ENCODE measurements at places on chromosomes 6 and 20. TPM values are rescaled to one million over a fixed set of nuclear protein-coding genes. Genes with fewer than 3 reads are reported as not detected.
A peak's percentile ranks its signal among the peaks of the same experiment; 100 is the strongest.

- no peaks in the 10 kb centered on the region for H3K4me1 ChIP-seq
- DNase-seq, result no peak
- H3K27me3 ChIP-seq, result no peaks in the 10 kb centered on the region
- H3K4me3 ChIP-seq, result no peak overlapping the region
Measured at GRCh38 chr6:13117570-13117969, 210.8 kb downstream of the TBC1D7 start.

GRCh38 chr20:58224097-58224496 is 4.4 kb downstream of the ANKRD60 start:
- H3K36me3 ChIP-seq, result no peaks in the 10 kb centered on the region
- no peak overlapping the region for H3K27ac ChIP-seq
- no peaks in the 10 kb centered on the region for H3K4me1 ChIP-seq
- no peak overlapping the region for H3K4me3 ChIP-seq
- DNase-seq, result no peak
- H3K27me3 ChIP-seq, result peaks cover 10% of the 10 kb centered on the region

- H3K4me3 ChIP-seq, result no peak overlapping the region
- H3K27me3 ChIP-seq, result no peaks in the 10 kb centered on the region
- no peaks in the 10 kb centered on the region for H3K36me3 ChIP-seq
- no peaks in the 10 kb centered on the region for H3K4me1 ChIP-seq
- DNase-seq, result no peak
Measured at GRCh38 chr20:58956078-58956477, 25.0 kb upstream of the NELFCD start.

Gene SLC35F1
- 12.1 TPM for total RNA-seq

DNA sequence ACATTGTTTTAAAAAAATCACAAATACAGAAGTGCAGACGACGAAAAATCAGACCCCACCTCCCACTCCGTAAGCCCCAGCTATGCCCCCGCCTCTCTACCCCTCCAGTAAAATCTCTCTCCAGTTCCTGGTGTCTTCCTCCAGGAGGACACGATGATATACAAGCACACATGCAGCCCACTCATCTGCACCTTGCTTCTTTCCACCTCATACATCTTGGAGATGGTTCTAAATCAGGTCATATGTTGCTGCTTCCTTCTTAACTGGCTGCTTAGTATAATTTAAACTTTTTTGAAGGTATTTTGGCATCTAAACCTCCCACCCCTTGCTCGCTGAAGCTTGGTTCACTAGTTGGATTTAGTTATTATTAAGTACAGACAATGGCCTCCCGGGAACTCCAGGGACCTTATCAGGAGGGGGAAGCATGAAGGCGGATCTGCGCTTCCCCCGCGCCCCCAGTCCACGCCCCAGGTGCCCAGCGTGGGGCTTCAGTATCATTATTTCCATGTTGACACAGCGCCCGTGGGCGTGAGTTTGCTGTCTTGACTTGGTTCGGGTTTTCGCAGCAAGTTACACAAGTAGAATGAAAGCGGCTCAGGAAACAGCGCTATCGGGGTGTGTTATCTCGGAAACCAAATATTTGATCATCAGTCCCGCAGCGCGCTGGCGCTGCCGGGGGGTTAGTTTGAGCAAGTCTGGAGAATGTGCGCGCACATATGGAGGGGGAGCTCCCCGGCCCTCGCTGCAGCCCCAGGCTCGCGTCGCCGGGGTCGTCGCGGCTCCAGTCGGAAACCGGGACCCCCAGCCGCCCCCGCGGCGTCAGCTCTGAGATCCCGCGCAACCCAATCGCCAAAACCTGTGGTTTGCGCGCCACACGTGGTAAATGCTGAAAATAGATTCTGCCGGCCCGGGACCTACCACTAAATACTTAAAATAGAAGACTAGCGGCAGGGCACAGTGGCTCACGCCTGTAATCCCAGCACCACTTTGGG is 2.3 kb downstream of the BMP7 start:
- H3K4me1 ChIP-seq, result peaks cover 16% of the 10 kb centered on the region
- H3K27ac ChIP-seq, result no peak overlapping the region
- H3K36me3 ChIP-seq, result no peaks in the 10 kb centered on the region
- peaks cover 8% of the 10 kb centered on the region for H3K27me3 ChIP-seq
- no peak for DNase-seq
- no peak overlapping the region for H3K4me3 ChIP-seq

Gene NFATC2
- total RNA-seq, result 11.9 TPM

DNA sequence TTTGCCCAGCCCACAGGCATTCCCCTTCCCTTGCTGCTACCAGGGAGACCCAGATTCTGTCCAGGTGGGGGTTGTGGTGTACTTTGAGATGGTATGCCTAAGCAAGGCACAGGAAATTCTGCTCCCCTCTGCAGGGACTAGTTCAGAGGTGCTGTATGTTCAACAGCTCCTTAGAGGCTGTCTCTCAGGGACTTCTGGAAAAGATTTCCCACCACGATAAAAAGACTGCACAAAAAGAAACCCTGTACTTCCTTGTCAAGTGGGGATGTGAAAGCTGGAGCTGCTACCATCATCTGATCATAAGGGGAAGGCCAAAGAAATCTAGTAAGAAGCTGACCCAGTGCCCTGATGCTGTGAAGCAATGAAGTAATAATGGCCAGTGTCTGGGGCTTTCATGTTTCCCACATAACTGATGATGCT is 51.5 kb upstream of the SMIM29 start:
- H3K27me3 ChIP-seq, result no peaks in the 10 kb centered on the region
- H3K4me1 ChIP-seq, result no peaks in the 10 kb centered on the region
- no peaks in the 10 kb centered on the region for H3K36me3 ChIP-seq
- no peak overlapping the region for H3K27ac ChIP-seq
- no peak overlapping the region for H3K4me3 ChIP-seq
- no peak for DNase-seq

Gene BMP2
- 17.0 TPM for total RNA-seq

Gene FILIP1
- total RNA-seq, result 15.0 TPM

Gene BEND6
- 4.9 TPM for total RNA-seq

- DNase-seq, result no peak
- H3K27ac ChIP-seq, result peak overlapping the region; percentile 53
- H3K4me1 ChIP-seq, result peaks cover 15% of the 10 kb centered on the region
- H3K27me3 ChIP-seq, result no peaks in the 10 kb centered on the region
- no peak overlapping the region for H3K4me3 ChIP-seq
Measured at GRCh38 chr6:16740097-16740496, 21.2 kb downstream of the ATXN1 start.

DNA sequence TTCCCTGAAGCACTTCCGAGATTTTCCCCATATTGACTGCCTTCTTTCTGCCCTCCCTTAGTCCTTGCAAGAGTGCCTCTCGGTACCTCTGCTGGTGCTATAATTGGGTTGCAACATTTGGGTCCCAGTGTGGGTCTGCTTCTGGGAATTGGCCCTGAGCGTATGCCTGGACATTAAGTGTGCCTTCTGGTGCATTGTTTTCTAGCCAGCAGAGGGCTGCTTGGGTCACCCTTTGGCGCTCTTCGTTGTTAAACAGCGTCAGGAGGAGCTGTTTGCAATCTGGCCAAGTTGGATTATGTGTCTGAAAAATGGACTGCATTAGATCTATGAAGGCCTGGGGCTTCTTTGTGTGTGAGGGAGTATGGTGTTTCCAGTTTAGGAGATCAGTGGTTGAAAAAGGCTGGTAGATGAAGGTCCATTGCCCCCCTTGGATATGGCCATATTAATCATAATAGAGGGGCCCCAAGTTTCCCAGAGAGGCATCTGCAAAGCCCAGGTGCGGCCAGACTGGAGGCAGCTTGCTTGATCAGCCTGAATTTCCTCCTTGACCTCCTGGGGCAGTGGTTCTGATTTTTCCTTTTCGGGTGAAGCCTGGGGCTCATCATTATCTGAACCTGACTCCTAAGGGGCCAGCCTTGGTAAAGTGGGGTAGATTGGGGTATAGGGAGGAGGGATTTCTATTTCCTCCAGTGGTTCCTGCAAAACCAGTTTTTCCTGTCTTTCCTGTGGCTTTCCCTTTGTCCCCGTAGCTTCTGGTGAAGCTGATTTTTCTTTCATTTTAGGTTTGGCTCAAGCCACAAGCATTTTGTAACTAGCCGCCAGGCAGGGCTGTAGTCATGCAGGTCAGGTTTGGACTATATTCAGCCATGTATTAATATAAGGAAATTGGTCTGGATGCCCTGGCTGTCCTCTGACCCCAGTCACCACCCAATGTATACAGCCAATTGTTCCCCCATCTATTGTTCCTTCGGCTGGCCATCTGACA is 85.4 kb upstream of the GPR6 start:
- H3K27me3 ChIP-seq, result no peaks in the 10 kb centered on the region
- DNase-seq, result no peak
- H3K4me1 ChIP-seq, result no peaks in the 10 kb centered on the region
- H3K36me3 ChIP-seq, result no peaks in the 10 kb centered on the region
- H3K4me3 ChIP-seq, result no peak overlapping the region

DNA sequence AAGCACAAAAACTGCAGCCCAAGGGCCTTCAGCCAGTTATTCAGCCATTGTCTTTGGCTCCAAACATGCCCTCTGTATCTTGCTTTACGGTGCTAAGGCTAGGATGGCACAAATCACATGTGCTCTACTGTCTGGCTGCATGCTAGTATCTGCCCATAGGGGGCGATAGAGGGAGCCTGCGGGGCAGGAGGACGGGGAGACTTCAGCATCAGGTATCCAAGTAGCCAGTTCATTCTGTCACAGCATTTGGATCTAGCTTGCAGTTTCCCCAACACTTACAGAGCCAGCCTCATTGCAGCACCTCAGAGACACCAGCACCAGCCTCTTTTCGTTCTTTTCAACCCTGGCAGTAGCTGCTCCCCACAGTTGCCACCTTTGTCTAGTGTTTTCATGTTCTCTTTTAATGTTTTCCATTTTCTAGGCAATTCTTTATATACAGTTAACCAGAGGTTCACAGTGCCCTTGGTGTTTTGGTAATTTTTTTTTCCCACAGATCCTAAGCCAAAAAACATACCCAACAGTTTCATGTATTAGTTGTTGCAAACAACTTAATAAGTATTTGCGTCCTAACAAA is 705.9 kb downstream of the PTPRT start:
- no peaks in the 10 kb centered on the region for H3K36me3 ChIP-seq
- H3K27me3 ChIP-seq, result no peaks in the 10 kb centered on the region
- no peaks in the 10 kb centered on the region for H3K4me1 ChIP-seq
- H3K4me3 ChIP-seq, result no peak overlapping the region
- H3K27ac ChIP-seq, result no peak overlapping the region
- no peak for DNase-seq

Gene LTB
- not detected for total RNA-seq

GRCh38 chr6:98945311-98946115 is 2.2 kb downstream of the FBXL4 start:
- DNase-seq, result no peak

DNA sequence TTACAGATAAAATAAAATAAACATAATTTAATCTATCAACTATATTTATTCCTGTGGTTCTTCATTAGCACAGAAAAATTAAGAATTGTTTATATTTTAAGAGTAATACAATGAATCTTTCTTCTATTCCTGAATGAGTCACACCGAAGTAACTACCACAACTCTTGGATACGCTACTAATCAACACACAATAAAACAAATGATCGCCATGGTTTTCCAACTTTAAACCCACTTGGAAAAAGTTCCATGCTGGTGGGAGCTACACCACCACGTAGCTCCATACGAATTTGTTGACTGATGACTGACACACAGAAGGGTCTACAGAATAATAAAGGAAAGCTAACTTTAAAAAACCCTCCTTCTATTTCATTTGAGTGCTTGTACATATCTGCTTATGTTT is 135.8 kb upstream of the NEDD9 start:
- H3K4me1 ChIP-seq, result peaks cover 8% of the 10 kb centered on the region
- H3K36me3 ChIP-seq, result no peaks in the 10 kb centered on the region
- no peaks in the 10 kb centered on the region for H3K27me3 ChIP-seq
- DNase-seq, result no peak

GRCh38 chr6:4189249-4189648 is 53.9 kb upstream of the ECI2 start:
- H3K4me1 ChIP-seq, result no peaks in the 10 kb centered on the region
- H3K27ac ChIP-seq, result no peak overlapping the region
- no peaks in the 10 kb centered on the region for H3K27me3 ChIP-seq
- no peak overlapping the region for H3K4me3 ChIP-seq
- no peaks in the 10 kb centered on the region for H3K36me3 ChIP-seq

DNA sequence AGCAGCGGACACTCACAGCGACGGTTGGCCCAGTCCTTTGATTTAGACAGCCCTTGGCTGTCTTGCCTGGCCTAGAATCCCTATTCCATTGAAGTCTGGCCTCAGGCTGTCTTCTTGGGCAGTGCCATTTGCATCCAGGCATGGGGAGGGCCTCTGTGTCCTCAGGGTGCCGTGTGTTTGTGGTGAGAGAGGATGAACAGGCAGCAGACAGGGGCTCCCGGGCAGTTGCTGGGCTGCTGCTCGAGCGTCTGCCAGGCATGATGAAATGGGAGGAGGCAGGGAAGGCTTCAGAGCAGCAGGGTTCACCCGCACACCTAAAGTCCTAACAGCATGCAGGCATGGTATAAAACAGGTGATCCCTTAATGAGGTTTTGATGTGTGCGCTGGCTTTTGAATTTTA is 126.9 kb downstream of the SOBP start:
- no peak overlapping the region for H3K4me3 ChIP-seq
- H3K4me1 ChIP-seq, result no peaks in the 10 kb centered on the region
- no peaks in the 10 kb centered on the region for H3K36me3 ChIP-seq

GRCh38 chr20:49346682-49347081 is 68.8 kb upstream of the ZNFX1 start:
- H3K4me1 ChIP-seq, result peaks cover 6% of the 10 kb centered on the region
- H3K4me3 ChIP-seq, result no peak overlapping the region
- H3K27me3 ChIP-seq, result no peaks in the 10 kb centered on the region
- H3K36me3 ChIP-seq, result no peaks in the 10 kb centered on the region
- peak overlapping the region; percentile 88 for H3K27ac ChIP-seq
- no peak for DNase-seq

DNA sequence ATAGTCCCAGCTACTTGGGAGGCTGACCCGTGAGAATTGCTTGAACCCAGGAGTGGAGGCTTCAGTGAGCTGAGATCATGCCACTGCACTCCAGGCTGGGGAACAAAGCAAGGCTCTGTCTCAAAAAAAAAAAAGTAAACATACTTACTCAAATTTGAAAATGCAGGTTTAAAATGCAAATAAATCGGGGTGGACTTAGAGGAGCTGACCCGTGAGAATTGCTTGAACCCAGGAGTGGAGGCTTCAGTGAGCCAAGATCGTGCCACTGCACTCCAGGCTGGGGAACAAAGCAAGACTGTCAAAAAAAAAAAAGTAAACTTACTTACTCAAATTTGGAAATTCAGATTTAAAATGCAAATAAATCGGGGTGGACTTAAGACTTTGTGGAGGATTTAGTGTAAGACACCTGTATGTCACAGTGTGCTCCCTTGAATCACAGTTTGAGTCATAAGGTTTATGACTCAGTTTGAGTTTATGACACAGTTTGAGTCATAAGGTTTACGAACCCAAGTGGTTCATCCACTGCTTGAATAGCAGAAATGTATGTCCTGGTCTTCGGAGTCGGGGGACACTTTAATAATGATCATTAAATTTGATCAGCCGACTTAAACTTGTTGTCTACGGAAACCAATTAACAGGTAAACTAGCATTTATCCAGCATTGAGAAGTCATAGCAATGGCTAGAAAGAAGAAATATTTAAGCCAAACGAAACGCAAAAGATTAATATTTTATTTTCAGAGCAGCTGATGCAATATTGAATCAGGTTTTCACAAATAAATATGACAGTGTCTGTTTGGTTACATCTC is 6.8 kb upstream of the MRPS10 start:
- H3K4me1 ChIP-seq, result no peaks in the 10 kb centered on the region
- no peak for DNase-seq
- H3K36me3 ChIP-seq, result no peaks in the 10 kb centered on the region
- no peak overlapping the region for H3K4me3 ChIP-seq
- H3K27ac ChIP-seq, result no peak overlapping the region

- no peaks in the 10 kb centered on the region for H3K36me3 ChIP-seq
- no peak for DNase-seq
- no peaks in the 10 kb centered on the region for H3K27me3 ChIP-seq
- no peak overlapping the region for H3K4me3 ChIP-seq
Measured at GRCh38 chr6:36346486-36347273, 10.0 kb upstream of the BNIP5 start.
